Adipocyte (in vitro differentiated cells): ENCODE measurements at places on chromosomes 16 and 17.
A peak's percentile ranks its signal among the peaks of the same experiment; 100 is the strongest.

GRCh38 chr17:82316651-82317393, 586 bp downstream of the CD7 start:
- DNase-seq = no peak

- DNase-seq = peak; percentile 88
Observed at GRCh38 chr17:44543213-44543904, 13.9 kb upstream of the FZD2 start.

GRCh38 chr16:31214708-31215286, 878 bp downstream of the TRIM72 start:
- no peak for DNase-seq

DNA sequence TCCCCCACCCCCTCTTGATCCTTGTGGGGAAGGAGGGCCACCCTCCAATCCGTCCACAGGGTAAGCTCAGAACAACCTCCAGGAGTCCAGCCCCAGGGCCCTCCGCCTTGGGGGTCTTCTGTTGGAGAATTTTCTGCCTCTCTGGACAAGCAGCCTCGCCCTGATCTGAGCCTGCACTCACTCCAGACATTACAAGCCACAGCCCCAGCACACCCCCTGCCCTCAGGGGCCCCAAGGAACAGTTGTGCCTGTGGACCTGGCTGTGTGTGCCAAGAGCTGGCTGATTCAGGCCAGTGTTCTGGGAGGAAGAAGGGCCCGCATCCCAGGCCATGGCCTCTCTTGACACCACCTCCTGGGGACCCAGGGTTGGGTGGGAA, 477 bp upstream of the ARHGAP27 start:
- DNase-seq = no peak

GRCh38 chr17:36503456-36504155, 17.1 kb downstream of the ZNHIT3 start:
- DNase-seq = no peak

- no peak for DNase-seq
Observed at GRCh38 chr16:67942510-67943255, 1.2 kb downstream of the LCAT start.

DNA sequence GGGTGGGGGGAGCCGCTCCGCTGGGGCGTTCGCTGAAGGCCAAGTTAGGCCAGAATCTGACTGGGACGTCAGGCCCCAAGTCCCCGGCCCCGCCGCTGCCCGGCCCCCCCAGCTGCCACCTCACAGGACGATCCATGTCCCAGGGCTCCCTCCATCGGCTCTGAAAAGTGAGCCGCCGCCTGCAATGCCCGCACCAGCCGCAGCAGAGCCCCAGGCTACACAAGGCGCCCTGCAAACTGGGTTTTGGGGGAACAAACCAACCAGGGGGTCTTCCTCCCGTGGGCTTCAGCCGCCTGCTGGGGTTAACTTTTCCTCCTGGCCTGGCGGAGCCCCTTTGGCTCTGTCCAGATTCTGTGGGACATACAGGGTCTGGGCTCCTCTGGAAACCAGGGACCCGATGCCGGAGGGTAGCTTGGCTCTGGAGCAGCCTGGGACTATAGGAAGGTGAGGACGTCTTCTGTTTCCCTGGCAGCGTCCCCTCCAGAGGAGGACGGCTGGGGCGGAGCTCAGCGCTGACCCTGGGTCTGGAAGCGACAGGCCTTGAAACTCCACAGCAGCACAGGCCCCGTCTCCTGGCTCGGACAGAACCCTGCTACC, 835 bp downstream of the NME4 start:
- peak; percentile 82 for DNase-seq

GRCh38 chr16:11180489-11180888, 75.5 kb downstream of the SOCS1 start:
- DNase-seq = no peak

GRCh38 chr16:77439106-77439505, 4.3 kb upstream of the ADAMTS18 start:
- no peak for DNase-seq

DNA sequence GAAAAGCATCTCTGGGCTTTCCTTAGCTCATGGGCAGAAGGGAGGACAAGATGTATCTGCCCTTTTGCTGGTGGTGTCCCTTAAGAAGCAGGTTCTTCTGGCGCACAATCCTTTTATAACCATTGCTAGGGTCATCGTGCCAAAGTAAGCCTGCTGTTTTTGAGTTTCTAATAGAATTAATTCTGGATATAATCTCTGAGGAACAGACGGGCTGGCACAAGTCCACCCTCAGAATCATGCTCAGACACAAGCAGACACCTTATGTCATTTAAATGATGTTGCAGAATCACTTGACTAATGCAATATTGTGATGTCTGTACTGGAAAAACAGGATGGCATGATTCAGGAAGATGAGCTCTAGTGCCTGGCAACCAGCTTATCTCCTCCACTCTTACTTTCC, 18.8 kb upstream of the MMD start:
- no peak for DNase-seq

GRCh38 chr16:77744141-77744540, 21.8 kb downstream of the NUDT7 start:
- DNase-seq = no peak

DNA sequence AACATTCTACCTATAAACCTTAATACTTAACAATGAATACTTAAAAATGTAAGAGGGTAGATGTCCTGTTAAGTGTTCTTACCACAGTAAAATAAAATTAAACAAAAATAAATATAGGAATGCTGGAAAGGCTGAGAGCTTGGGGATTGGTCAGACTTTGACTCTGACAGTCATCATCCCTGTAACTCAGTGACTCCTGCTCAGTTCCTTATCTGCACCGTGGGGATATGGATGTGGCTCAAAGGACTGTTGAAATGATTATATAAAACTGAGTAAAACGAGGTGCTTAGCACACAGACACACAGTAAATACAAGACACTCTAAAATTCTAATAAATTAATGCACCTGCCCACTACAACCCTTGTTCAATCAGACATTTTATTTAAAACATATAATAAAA, 338.6 kb downstream of the TMEM114 start:
- no peak for DNase-seq

DNA sequence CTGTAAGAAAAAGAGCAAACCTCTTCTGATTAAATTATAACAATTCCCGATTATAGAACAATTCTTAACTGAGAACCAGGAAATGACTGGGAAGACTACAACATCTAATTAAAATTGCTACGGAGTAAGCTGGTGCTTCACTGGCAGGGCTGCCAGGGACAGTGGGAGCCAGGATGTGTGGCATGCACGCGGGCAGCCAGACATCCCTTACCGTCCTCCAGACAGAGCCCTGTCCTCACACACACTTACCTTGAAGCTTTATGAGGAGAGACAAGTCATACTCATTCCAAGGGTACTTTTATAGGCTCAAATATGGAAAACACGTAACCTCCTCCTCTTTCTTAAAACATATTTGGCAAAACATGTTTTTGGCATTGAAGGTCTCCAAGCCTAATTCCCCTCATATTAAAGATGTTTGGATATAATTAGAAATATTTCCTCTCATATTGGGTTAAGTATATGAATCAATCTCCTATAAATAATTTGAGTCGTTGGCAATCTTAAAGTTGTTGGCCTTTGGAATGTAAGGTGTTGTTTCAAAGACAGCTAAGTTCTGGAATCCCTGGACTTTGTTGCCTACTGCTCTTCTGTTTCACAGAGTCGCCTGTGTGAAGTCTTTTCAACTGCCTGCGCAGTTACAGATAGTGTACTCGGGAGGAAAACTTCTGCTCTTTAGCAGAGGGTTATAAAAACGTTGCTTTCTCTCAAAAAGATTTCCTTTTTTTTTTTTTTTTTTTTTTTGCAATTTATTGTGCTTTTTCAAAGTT, at the start of gene MYH1:
Gene MYH1 (minus strand): TSS at position 272 of the 767 bp plus-strand sequence. CDS start 1,900 bp downstream, outside the sequence.
- DNase-seq = no peak

GRCh38 chr16:16850274-16850673, 471.3 kb downstream of the NPIPA7 start:
- no peak for DNase-seq

DNA sequence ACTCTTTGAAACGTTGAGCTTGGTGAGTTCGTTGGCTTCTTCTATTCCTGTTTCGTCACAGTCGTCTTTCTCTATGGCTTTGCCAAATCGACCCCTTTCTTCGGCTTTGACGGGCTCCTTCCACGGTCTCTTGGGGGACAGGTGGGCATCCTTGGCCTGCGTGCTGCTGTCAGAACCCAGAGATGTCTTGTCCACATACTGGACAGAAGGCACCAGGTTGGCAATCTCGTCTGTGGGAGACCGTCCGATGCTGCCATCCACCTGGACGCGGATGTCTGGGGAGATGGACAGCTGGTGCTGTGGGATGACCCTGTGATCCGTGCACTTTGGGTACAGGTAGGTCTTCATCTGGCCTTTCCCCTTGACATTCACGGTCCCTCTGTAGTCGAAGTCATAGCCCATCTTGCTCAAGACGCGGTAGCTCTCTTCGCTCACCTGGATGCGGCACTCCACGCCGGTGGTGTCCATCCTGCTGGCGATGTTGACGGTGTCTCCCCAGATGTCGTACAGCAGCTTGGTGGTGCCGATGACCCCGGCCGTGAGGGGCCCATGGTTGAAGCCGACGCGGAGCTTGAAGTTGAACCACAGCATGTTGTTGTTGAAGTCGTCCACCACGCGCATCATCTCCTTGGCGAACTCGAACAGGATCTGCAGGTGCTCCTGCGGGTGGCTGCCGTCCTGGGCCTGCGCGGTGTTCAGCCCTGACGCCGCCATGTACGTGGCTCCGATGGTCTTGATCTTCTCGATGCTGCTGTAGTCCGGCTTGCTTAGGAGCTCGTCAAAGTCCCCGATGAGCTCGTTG, 85.5 kb upstream of the CREBBP start:
- no peak for DNase-seq

DNA sequence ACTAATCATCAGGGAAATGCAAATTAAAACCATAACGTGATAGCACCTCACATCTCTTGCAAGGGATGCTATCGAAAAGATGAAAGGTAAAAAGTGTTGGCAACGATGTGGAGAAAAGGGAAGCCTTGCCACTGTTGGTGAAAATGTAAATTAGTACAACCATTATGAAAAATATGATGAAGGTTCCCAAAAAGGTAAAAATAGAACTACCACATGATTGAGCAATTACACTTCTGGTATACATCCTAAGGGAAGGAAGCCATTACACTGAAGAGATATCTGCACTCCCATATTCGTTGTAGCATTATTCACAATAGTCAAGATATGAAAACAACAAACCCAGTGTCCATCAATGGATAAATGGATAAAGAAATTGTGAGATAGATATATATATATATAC, 21.5 kb downstream of the ABCA10 start:
- DNase-seq = no peak

DNA sequence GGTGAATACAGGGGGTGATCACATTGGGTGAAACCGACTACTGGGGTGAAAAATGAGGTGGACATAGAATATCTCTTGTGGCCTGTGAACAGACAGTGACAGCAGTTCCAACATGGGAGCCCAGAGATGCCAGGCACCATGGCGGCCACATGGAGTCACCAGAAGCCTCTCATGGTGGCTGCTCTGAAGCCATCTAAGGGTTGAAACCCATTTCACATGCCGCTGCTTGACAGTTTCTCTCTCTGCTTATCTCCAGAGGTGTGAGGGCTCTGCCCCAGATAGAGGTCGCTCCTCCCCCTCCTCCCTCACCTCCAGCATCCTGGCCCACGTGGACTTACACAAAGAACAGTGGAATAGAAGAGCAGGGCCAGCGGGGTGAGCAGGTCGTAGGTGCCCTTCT, 37.9 kb upstream of the PIK3R6 start:
- DNase-seq = no peak

- no peak for DNase-seq
Observed at GRCh38 chr16:5225931-5226655, 128.5 kb upstream of the EEF2KMT start.

GRCh38 chr17:49932138-49932723, 36.8 kb upstream of the DLX4 start:
- DNase-seq = no peak

GRCh38 chr16:11848842-11849241, 2.5 kb downstream of the RSL1D1 start:
- peak; percentile 26 for DNase-seq

GRCh38 chr17:16870253-16871245, 101.4 kb downstream of the TNFRSF13B start:
- DNase-seq = no peak

GRCh38 chr17:66126231-66126630, 65.7 kb downstream of the CEP112 start:
- peak; percentile 17 for DNase-seq

GRCh38 chr17:60390186-60390585, 1.7 kb downstream of the USP32 start:
- DNase-seq = peak; percentile 82

DNA sequence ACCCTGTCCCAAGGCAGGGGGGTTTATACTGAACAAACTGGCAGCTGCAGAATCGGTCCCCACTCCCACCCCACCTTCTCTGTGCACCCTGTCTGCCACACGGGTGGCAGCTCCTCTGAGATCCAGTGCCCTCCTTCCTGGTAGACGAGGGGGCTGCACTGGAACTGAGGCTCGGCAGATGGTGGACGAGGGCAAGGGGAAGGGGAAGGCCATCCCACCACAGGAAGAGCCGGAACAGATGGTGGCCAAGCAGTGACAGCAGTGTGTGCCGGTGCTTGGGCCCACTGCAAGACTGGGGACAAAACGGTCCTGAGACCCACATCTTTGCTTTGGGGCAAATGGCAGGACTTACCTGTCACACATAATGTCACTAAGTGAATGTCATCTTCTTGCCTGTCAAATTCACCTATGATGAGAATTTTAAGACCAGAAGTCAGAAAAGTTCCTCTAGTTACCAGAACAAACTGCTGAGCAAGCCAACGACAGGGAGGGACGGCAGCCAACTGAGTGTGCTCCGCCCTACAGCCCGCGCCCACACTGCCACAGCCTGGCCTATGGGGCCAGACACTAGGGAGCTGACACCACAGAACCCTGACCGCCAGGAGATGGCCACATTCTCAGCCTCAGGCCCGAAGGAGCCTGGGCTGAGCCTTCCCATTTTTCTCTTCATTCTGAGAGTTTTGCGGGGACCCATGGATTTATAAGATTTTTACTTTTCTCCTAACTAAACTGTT, 14.4 kb downstream of the NTAN1 start:
- DNase-seq = peak; percentile 52

GRCh38 chr16:66503030-66503429, 46.9 kb downstream of the TK2 start:
- DNase-seq = no peak

- no peak for DNase-seq
Observed at GRCh38 chr17:30996486-30996885, 25.6 kb downstream of the RNF135 start.

DNA sequence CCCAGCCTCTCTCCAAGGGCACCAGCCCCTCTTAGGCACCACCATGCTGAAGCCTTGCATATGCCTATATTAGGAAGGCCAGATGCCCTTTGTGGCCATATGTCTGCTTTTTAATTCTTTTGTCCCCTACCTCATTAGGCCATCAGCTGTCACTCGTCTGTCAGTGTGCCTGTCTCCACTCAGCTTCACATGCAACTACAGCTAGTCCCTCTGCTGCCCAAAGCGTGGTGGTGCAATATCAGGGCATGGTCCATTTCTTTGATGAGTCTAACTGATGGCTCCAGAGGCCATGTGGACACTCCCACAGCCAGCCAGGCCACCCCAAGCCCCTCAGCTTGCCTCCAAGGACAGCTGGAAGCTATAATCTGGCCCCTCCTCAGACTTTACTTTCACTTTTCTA, 36.3 kb downstream of the MYO18A start:
- peak; percentile 61 for DNase-seq
